ENCODE measurements at places on chromosomes 6 and 20.

DNA sequence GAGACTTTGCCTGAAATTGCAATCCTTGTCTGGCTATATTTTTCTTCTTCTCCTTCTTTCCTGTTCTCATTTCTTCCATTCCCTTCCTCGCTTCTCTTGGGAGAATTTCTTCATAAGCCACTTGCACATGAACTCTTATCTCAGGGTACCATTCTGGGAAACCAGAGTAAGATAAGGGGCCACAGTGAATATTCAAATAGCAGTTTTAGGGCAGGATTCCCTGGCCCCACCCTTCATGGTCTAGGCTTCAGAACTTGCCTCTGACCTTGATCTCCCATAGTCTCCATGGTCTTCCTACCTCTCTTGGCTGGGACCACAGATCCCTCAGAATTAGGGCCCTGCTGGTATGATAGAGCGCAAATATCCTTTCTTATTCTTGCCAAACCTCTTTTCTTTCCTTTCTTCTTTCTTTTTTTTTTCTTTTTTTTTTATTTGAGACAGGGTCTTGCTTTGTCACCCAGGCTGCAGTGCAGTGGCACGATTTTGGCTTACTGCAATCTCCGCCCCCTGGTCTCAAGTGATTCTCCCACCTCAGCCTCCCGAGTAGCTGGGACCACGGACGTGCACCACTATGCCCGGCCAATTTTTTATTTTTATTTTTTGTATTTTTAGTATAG, 123.0 kb upstream of the CITED2 start:
- no peak for DNase-seq

DNA sequence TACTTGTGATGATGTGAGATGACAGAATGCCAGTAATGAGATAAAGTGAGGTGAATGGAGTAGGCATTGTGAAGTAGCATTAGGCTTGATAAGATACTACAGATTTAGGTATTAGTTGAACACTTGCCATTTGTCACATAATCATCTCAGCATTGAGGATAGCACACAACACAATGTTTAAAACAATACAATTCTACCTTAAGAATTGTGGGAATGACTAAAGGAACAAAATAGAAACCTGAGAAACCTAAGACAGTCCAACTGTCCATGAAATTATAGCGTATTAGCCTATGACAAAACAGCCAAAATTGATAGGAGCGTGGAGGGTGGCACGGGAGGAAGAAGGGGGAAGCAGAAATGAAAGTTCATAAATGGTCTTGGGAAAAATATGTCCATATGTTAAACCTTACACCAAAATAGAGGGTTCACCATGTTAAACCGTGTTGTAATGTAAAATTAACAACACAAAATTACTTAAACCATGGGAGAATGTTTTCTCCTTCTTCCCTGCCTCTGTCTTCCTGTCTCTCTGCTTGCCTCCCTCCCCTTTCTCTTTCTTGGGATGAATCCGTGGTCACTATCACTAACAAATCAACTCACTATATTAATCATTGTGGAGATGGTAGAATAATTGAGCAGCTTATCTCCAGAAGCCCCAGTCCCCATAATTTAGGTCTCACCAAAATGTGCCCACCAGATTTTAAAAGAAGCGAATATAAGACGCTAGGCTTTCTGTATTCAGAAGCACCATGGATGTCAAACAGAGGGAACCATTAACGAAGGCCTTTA, 33.0 kb upstream of the HFE start:
- no peak for DNase-seq

DNA sequence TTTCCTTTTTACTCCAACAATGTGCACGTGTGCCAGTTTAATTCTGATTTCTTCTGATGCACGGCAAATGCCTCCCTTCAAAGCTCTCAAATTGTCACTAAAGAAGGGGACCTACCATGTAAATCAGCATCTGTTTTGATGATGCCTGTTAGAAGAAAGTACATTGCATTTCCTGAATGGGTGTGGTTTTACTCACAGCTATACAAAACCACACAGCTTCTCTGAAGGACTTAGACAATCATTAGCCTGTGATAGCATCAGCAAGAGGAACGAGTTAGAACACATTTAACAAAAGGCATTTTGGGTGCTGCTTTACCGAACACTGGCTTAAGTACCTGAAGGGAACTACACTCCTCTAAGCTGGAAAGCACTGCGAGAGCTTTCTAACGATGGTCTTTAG, 109.4 kb downstream of the ATXN1 start:
- no peak for DNase-seq

DNA sequence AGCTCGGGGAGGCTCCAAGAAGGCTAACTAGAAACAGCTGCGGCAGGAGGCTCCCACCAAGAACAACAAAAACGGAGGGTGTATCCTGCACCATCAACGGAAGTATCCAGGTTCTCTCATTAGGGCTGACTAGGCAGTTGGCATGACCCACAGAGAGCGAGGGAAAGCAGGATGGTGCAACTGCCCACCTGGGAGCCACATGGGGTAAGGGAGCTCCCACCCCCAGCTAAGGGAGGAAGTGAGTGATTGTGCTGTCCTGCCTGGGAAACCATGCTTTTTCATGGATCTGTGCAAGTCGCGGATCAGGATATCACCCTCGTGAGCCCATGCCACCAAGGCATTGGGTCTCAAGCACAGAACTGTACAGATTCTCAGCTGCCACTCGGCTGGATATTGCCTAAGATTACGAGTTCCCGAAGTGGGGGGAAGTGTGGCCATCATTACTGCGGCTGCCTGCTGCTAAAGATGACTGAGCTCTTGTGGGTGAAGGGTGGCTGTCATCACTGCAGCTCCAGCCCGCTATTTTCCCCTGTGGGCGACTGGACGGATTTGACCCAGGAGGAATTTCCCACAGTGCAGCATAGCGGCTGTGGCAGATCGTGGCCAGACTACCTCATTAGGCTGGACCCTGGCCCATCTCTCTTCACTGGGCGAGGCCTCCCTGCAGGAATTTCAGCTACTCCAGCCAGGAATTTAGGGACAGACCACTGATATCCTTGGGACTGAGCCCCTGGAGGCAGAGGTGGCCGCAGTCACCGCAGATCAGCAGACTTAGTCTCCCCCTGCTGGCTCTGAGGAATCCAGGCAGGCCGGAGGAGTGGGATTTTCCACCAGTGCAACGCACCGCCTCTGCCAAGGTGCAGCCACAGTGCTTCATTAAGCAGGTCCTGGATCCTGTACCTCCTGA, 515.7 kb downstream of the FRK start:
- no peak for DNase-seq

GRCh38 chr20:45959956-45960630, 11.9 kb downstream of the ZNF335 start:
- no peak for DNase-seq
